HTR-8/SVneo (cell line): ENCODE measurements at places on chromosomes 13 and 19.

- peak; percentile 65 for DNase-seq
Observed at GRCh38 chr13:45367358-45367757, 26.4 kb upstream of the TPT1 start.

DNA sequence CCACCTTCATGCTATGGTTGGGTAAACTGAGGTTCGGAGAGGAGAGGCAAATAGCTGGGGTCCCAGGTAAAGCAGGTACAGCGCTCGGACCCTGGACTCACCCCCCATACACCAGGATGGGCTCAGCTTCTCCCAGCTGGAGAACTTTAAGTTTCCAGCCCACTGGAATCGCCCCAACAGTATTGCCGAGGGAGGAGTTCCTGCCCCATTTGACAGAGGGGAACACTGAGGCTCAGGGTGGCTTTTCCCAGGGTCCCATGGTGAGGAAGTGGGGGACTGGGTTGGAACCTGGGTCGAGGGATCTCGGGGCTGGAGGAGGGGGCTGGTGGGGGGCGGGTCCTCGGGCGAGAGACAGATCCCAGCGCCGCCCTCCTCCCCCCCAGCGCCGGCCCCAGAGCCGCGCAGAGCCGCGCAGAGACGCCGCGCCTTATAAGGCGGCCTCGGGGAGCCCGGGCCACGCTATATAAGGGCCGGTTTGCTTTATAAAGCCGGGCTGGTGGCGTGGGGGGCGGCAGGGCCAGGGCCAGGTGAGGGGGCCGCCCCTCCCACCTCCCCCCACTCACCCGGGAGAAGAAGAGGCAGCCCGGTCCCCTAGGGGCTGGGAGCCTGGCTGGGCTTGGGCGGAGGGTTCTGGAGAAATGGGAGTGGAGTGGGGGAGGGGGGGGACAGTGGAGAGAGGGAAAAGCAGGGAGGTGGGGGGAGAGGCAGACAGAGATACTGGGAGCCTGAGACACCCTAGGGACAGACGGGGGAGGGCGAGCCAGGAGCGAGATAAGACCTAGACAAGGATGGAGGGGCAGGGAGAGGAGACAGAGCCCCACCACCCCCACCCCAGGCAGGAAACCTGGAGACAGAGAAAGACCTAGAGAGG is 1.1 kb downstream of the CNN1 start:
- no peak for DNase-seq

DNA sequence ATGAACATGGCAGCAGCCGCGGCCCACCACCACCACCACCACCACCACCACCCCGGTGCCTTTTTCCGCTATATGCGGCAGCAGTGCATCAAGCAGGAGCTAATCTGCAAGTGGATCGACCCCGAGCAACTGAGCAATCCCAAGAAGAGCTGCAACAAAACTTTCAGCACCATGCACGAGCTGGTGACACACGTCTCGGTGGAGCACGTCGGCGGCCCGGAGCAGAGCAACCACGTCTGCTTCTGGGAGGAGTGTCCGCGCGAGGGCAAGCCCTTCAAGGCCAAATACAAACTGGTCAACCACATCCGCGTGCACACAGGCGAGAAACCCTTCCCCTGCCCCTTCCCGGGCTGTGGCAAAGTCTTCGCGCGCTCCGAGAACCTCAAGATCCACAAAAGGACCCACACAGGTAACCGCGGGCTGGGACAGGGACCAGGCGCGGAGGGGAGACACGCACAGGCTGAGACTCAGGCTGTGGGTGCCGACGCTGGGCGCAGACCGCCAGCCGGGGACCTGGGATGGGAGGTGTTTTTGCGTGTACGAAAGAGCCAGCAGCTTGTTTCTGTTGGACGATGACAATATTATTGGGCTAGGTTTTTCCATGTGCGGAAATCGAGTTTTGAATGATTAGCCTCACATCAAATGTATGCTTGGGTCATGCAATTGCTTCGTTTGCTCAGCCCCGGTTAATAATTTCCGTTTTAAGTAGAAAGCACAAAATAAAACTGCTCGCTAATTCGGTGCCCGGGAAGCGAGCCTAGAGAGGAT is 1.3 kb downstream of the ZIC2 start:
- DNase-seq = no peak

DNA sequence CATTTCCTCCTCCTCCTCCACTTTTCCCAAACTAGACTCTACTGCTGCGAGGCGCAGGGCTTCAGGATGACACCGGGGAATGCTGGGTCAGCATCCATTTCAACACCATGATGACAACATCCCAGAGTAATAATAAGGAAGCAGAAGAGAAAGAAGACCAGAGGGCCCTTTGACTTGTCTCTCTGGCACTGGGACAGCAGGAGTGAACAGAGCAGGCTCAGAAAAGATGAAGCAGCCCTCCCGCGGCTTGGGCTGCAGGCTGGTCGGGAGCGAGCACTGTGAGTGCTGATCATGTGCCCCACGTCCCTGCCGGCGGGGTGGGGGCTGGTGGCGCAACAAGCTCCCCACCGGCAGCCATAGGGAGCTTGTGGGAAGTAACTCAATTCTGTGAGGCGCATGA is 30.5 kb downstream of the RANBP3 start:
- no peak for DNase-seq

DNA sequence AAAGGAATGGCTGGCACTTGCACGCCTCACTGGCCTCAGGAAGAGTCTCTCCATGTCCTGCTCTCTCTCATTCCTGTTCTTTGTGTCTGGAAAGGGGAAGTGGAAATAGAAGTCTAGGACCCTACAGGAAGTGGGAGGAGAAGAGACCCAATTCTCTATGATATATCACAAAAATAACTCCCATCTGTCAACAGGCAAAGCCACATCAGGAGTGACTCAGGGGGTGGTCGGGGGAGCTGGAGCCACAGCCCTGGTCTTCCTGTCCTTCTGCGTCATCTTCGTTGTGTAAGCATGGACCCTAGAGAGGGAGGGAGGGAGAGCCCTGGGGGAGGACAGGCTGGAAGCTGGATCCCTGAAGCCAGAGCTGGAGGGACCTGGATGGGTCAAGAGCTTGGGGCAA is 3.0 kb downstream of the SIGLEC9 start:
- peak; percentile 32 for DNase-seq

DNA sequence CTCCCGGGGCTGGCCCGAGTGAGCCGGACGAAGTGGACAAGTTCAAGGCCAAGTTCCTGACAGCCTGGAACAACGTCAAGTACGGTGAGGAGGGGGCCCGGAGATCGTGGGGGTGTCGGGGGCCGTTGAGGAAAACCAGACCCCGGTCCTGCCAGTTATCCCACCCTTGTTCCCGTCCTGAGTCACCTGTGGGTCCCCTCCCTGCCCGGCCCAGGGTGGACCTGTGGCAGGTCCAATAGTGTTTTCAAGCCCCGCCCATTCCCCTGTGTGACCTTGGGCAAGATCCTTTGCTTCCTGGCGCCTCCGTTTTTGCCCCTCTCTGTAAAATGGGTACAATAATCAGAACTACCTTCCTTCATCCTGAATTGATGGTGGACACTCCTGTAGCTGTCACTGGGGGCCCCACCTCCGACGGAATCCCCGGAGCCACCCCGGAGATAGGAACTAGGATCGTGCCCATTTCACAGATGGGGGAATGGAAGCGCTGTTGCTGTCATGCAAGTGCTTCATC is 593 bp downstream of the ATG4D start:
- DNase-seq = no peak

DNA sequence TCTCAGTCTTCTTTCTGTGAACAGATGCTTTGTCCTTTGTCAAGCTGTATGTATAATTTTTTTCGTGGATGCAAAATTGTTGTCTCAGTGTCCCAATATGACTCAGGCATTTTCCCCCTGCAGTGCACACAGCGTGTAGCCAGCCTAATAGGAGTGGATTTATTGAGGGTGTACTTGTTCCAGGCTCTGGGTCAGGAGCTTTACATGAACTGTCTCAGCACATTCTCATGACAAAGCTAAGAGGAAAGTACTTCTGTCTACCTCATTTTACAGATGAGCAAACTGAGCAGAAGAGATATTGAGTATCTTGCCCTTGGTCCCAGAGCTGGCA is 50.8 kb downstream of the STK24 start:
- DNase-seq = no peak

DNA sequence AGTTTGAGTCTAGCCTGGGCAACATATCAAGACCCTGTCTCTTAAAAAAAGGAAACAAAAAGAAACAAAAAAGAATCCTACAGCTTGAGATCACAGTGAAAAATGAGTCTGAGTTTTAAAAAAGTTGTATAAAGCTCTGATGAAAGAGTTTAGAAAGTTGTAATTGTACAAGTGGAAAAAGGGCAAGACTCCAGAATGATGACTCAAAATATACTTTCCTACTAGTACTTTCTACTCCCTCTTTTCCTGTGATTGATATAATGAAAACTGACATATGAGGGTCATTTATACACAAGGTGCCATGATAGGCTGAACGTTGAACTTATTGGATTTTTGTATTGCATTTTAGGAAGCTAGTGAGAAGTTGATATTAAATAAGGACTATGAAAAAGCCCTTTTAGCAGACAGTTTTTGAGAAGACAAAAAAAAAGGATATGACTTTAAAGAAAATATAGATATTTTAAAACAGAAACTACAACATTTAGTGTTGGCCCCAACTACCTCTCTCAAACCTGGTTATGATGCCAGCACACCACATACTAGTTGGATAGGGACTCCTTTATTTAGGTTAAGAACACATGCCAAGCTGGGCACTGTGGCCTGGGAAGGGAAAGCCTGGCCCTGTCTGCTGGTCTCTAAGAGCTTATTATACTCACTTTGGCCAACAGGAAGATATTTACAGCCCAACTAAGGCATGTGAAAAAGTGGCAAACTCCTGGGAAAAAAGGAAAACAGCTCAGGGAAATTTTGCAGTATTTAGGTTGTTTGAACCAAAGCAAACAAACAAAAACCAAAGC is 116.6 kb downstream of the KL start:
- DNase-seq = no peak

DNA sequence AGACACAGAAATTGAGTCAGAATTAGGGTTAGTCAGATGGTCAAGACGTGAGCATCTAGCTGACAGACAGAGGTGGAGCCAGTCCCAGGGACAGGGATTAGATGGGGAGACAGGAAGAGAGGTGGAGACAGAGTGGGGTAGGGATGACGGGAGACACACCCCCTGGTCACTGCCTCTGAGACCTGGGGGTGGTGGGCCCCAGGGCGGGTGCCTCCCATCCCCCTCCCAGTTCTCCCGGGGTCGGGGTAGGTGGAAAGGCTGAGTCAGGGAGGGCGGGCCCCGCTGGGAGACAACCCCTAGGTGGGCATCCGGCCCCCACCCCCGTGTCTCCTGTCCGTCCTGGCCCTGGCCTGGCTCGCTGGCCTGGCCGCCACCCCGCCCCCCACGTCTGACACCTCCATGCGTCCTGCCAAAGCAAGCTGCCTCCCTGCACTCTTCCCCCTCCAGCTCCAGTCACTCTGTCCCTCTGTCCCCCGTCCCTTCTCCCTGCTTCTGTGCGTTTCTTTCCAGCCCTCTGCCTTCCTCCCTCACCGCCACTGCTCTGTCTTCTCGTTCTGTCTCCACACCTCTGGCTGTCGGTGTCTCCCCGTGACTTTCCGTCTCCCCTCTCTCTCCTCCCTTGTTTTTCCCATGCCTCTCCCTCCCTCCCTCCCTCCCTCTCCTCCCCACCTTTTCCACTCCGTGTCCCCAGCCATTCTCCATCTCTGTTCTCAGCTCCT is 15.1 kb downstream of the CCDC97 start:
- peak; percentile 85 for DNase-seq

DNA sequence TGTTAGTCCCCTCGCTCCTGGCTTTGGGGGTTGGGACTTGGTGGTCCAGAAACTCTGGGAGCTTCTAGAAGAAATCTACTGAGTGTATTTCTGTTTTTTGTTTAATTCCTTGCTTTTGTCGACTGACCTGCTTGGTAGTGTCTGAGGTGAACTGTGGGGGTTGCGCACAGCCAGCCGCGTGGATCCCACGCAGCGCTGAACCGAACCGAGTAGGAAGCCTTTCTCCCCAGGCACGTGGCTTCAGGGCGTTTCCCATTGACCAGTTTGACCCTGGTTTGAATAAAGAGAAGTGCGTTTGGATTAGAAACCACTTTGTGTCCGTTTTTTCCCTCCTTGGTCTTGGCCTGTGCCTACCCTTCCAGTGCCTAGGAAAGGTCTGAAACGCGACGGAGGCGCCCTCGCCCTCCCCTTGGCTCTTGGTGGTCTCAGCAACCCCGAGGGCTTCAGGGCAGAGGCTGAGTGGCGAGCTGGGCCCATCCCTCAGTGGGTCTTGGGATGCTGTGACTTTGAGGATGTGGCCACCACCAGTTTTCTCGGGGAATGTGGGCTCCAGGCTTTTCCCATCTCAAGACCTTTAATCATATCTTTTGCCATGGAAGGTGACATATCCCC is 2.7 kb upstream of the RPS15 start:
- no peak for DNase-seq

- no peak for DNase-seq
Observed at GRCh38 chr13:75641026-75641425, 4.9 kb downstream of the LMO7 start.

DNA sequence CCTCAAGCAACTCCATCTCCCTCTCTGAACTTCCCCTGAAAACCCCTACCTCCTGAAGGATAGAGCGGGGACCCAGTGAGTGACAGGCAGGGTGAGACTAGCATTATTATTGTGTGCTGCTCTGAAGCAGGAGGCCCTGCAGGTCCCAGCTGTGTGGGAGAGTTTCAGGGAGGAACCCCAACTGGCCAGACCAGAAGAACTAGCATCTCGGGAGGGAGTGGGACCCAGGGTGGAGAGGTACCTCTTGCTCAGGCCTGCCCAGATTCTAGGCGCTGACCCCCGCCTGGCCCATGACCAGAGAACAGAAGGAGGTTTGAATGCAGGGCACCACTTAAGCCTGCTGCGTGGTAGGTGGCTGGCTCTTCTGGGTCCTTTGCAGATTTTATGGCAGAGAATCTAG is 5.7 kb upstream of the LYPD3 start:
- DNase-seq = no peak

DNA sequence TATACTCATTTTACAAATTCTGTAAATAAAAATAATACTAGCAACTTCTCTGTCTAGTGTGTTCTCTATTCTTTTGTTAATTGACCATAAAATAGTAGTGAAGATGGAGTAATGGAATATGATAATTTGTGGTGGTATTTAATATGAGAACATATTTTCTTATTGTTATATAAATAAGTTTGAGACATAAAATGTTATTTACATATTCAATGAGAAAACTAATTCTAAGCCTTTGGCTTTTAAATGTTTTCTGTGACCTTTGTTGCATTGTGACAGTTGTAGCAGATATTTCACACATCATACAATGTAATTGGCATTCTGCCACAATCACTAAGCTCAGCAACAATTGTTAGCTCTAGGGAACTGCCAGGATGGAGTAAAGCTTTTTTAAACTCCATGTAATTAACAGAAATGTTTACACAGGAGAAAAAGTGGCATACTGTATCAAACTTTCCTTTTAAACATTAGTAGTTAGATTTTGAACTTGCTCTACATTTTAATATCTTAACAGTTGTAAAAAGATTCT is 562.1 kb upstream of the PCDH9 start:
- no peak for DNase-seq
